Spleen (tissue), 13 donors: ENCODE measurements at places on chromosomes 11 and 22.
A peak's percentile ranks its signal among the peaks of the same experiment; 100 is the strongest.

DNA sequence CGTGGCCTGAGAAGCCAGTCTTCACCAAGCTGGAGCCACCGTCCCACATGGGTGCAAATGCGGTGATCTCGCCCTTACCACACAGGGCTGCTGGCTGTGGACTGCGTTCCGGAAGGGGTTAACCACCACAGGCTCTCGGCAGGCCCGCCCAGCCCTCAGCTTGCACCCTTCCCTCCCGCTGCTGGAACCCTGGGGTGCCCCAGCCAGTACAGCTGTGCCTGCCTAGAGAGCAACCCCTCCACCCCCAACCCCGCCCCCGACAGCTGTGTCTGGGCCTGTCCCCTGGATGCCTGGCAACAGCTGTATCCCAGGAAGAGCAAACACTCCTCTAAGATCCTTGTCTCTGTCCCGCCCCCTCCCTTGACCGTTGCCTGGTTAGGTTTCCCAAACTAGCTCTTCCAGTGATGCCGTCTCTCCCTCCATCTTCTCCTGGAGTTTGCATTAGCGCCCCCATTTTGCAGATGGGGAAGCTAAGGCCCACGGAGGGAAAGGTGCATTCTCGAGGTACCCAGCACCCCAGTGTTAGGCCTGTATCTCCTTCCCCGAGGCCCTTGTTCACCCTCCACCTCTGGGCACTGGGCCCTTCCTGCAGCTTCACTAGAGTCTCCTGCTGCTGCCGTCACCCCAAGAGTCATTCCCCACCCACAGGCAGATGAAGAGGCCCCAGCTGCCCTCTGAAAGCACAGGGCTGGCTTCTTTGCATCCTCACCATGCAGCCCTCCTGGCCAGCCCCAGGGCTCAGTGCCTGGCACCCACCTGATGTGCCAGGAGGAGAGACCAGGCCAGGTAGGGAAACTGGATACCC, 12.6 kb upstream of the COX8A start:
- no peak for DNase-seq
- H3K27ac ChIP-seq, result no peak overlapping the region
- no peak overlapping the region for H3K4me3 ChIP-seq
- H3K36me3 ChIP-seq, result no peaks in the 10 kb centered on the region
- no peaks in the 10 kb centered on the region for H3K27me3 ChIP-seq

DNA sequence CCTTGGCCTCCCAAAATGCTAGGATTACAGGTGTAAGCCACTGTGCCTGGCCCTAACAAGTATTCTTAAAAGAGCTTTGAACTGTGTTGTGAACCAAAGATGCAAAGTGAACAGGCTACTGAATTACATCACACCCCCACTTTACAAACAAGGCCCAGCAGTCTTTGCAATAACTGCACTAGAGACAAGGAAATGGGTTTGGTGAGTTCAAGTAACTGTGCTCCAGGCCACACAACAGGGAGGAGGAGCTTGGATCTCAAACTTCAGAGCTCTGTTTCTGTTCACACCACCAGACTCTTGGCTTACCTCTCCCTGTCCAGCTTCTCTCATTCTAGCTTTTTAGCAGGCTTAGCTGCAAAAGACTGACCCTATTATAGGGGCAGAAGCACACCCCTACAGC, 30.4 kb upstream of the RASL10A start:
- H3K27me3 ChIP-seq, result no peaks in the 10 kb centered on the region
- H3K27ac ChIP-seq, result no peak overlapping the region
- no peaks in the 10 kb centered on the region for H3K4me1 ChIP-seq
- H3K36me3 ChIP-seq, result peaks cover 93% of the 10 kb centered on the region
- no peak for DNase-seq

DNA sequence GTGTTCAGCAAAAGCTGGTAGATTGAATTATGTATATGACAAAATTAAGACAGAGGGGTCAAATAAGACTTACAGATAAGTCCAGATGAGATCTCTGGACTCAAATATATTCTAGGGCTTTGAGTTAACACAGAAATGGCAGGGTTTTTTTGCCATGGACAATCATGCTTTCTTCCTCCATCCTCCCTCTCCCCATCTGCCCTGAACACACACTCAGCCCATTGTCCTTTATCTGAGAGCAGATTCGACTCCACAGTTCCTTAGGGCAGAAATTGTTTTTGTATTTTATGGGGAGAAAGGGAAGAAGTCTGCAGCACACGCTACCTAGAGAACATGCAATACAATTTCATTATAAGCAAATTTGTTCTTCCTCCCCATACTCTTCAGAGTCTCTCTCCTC, 86.8 kb downstream of the SLC1A2 start:
- peaks cover 10% of the 10 kb centered on the region for H3K4me1 ChIP-seq
- no peaks in the 10 kb centered on the region for H3K36me3 ChIP-seq
- no peak for DNase-seq
- H3K4me3 ChIP-seq, result no peak overlapping the region

GRCh38 chr22:24465566-24465965, 29.6 kb upstream of the UPB1 start:
- DNase-seq, result no peak
- peak overlapping the region; percentile 62 for H3K27ac ChIP-seq
- no peaks in the 10 kb centered on the region for H3K36me3 ChIP-seq
- no peak overlapping the region for H3K4me3 ChIP-seq

GRCh38 chr11:63884196-63884932, 32.6 kb downstream of the RCOR2 start:
- no peaks in the 10 kb centered on the region for H3K27me3 ChIP-seq
- no peak overlapping the region for H3K27ac ChIP-seq
- H3K4me3 ChIP-seq, result no peak overlapping the region
- DNase-seq, result no peak
- peaks cover 74% of the 10 kb centered on the region for H3K4me1 ChIP-seq

- peaks cover 74% of the 10 kb centered on the region for H3K36me3 ChIP-seq
- no peaks in the 10 kb centered on the region for H3K27me3 ChIP-seq
- no peak overlapping the region for H3K4me3 ChIP-seq
- H3K4me1 ChIP-seq, result peaks cover 6% of the 10 kb centered on the region
- no peak overlapping the region for H3K27ac ChIP-seq
Observed at GRCh38 chr11:17978553-17979287, 34.1 kb downstream of the SERGEF start.

GRCh38 chr11:66142370-66143263, 72.5 kb downstream of the PACS1 start:
- H3K27me3 ChIP-seq, result no peaks in the 10 kb centered on the region
- peaks cover 14% of the 10 kb centered on the region for H3K4me1 ChIP-seq
- H3K27ac ChIP-seq, result no peak overlapping the region
- no peak overlapping the region for H3K4me3 ChIP-seq
- no peaks in the 10 kb centered on the region for H3K36me3 ChIP-seq

- no peaks in the 10 kb centered on the region for H3K36me3 ChIP-seq
- H3K4me3 ChIP-seq, result no peak overlapping the region
- peak; percentile 58 for DNase-seq
Observed at GRCh38 chr11:69427906-69428880, 53.3 kb upstream of the LINC01488 start.

DNA sequence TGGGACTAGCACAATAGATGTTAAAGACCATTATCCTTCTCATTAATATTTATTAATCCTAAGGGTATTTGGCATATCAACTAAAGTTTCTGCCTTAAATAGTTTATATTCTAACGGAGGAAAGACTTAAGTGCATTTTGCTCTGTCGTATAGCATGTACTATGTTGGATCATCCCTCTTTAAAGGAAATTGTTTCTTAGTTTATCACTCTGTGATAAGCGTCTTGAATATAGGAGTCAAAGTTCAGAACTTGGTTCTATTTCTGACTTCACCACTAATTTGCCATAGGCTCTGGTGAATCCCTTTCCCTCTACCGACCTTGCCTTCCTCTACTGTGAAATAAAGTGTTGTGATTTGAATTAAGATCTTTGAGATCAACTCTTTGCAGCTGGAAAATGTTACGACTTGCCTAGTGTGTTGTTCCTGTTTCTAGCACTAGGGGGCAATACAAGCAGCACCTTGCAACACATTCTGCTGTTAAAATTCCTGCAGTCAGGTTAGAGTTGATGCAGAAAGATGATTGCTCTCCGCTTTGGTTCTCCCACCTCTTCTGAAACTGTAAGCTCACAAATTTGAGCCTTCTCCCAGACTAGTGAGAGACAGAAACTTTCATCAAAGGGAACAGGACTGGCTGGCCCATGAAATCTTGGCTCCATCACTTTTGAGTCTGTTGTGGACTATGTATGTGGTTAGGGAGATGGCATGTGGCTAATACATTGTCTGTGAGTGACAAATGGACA, 27.8 kb upstream of the ZNRF3 start:
- no peaks in the 10 kb centered on the region for H3K36me3 ChIP-seq
- H3K4me1 ChIP-seq, result no peaks in the 10 kb centered on the region
- no peaks in the 10 kb centered on the region for H3K27me3 ChIP-seq
- no peak overlapping the region for H3K27ac ChIP-seq
- no peak overlapping the region for H3K4me3 ChIP-seq

- peak; percentile 17 for DNase-seq
- H3K4me1 ChIP-seq, result peaks cover 41% of the 10 kb centered on the region
- no peaks in the 10 kb centered on the region for H3K27me3 ChIP-seq
- H3K27ac ChIP-seq, result no peak overlapping the region
- no peaks in the 10 kb centered on the region for H3K36me3 ChIP-seq
Observed at GRCh38 chr11:47264119-47264518, 5.8 kb upstream of the MADD start.

- no peak overlapping the region for H3K27ac ChIP-seq
- H3K4me3 ChIP-seq, result no peak overlapping the region
- H3K36me3 ChIP-seq, result peaks cover 35% of the 10 kb centered on the region
- peaks cover 4% of the 10 kb centered on the region for H3K4me1 ChIP-seq
- H3K27me3 ChIP-seq, result no peaks in the 10 kb centered on the region
Observed at GRCh38 chr22:17788528-17789378, 14.5 kb upstream of the BID start.

DNA sequence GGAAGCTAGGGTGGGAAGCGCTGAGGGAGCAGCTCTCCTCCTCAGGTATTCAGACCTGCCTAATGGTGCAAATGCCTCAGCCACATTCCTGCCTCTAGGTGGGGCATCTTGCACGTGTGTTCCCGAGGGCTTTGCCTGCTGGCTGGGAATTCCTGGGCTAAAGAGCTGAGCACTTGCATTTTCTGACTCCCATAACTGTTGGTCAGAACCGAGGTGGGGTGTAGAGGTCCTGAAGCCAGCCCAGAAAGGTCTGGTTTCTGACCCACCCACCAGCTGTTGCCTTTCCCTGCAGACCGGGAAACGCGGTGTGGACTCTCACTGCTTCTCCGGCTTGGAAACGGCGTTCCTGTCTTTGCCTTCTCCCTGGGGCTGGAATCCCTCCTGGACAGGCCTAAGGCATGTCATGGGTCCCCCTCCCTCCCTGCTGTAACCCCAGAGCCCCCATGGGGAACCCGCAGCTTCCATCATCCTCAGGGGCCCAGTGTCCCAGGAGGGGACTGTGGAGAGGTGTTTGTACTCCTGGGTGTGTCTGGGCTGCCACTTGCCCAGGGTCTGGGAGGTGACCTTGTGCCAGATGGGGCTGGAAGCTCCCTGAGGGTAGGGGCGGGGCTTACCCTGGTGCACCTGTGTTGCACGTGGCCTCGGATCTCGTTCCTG, 24.0 kb upstream of the SMIM38 start:
- H3K36me3 ChIP-seq, result no peaks in the 10 kb centered on the region
- no peak overlapping the region for H3K27ac ChIP-seq

- no peak overlapping the region for H3K27ac ChIP-seq
- H3K4me3 ChIP-seq, result no peak overlapping the region
- peak; percentile 25 for DNase-seq
- peaks cover 11% of the 10 kb centered on the region for H3K27me3 ChIP-seq
- peaks cover 41% of the 10 kb centered on the region for H3K4me1 ChIP-seq
Observed at GRCh38 chr22:20952544-20953341, 14.3 kb upstream of the AIFM3 start.

GRCh38 chr11:74462009-74462408, 5.3 kb downstream of the KCNE3 start:
- H3K36me3 ChIP-seq, result no peaks in the 10 kb centered on the region
- H3K4me1 ChIP-seq, result peaks cover 72% of the 10 kb centered on the region
- H3K27me3 ChIP-seq, result no peaks in the 10 kb centered on the region
- peak; percentile 93 for DNase-seq
- peak overlapping the region; percentile 34 for H3K4me3 ChIP-seq
- H3K27ac ChIP-seq, result peak overlapping the region; percentile 66

DNA sequence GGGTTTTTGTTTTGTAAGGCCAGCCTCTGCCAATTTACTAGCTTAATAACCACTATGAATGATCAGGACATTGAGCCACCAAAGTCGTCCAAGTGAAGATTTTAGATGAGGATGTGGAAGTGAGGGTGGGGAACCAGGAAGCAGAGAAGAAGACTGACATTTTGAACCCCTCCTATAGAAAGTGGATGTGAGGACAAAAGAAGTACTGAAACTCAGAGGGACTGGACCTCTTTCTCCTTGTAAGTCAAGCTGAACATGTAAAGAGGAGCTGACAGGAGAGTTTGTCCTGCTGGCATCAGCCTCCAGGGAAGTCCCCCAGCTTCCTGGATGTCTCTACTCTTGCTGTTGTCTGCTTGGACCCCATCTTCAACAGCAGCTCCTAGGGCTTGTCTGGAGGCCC, 338.2 kb upstream of the NCAM1 start:
- no peaks in the 10 kb centered on the region for H3K36me3 ChIP-seq
- no peak overlapping the region for H3K4me3 ChIP-seq
- H3K27me3 ChIP-seq, result peaks cover 8% of the 10 kb centered on the region
- no peaks in the 10 kb centered on the region for H3K4me1 ChIP-seq
- no peak overlapping the region for H3K27ac ChIP-seq
- DNase-seq, result no peak

- H3K4me3 ChIP-seq, result no peak overlapping the region
- H3K36me3 ChIP-seq, result no peaks in the 10 kb centered on the region
- no peak overlapping the region for H3K27ac ChIP-seq
Observed at GRCh38 chr11:27717801-27718229, 17.6 kb upstream of the BDNF start.

DNA sequence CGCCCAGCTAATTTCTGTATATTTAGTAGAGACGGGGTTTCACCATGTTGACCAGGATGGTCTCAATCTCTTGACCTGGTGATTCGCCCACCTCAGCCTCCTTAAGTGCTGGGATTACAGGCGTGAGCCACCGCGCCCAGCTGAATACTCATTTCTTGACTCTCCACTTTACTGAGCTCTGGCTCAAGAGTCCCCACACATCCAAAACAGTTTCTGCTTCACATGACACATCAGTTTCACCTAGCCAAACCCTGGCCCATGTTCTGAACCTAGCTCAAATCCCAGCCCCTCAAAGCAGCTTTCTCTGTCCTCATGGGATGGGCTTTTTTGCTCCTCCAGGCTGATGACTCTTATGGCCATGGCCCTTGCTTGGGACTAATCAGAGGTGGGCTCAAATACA, 9.8 kb downstream of the HYOU1 start:
- no peaks in the 10 kb centered on the region for H3K27me3 ChIP-seq
- no peak overlapping the region for H3K27ac ChIP-seq

DNA sequence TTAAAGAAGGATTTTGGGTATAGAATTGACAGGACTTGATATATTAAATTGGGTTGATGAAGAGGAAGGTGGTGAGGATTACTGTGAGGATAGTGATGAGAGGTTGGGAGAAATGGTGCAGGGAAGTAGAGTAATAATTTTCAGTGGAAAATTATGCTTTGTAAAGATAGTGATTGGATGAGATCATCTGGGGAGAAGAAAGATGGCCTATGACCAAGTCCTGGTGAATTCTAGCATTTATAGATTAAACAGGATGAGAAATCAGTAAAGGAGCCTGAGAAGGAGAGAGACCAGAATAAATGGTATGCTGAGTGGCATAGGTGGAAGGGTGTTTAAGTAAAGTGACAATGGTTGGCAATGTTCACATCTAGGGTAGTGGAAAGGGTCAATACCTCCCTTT, 15.0 kb downstream of the IPO7 start:
- H3K36me3 ChIP-seq, result peaks cover 38% of the 10 kb centered on the region
- no peaks in the 10 kb centered on the region for H3K27me3 ChIP-seq
- H3K4me1 ChIP-seq, result peaks cover 50% of the 10 kb centered on the region
- no peak overlapping the region for H3K4me3 ChIP-seq
- DNase-seq, result no peak
